Activated CD4-positive, alpha-beta memory T cell treated with anti-CD3 and anti-CD28 coated beads, Interleukin-2, amount 10 ng/mL, durations not matched to agents 7 days and 5 days (primary cell): ENCODE measurements at places on chromosomes 12 and 14.

DNA sequence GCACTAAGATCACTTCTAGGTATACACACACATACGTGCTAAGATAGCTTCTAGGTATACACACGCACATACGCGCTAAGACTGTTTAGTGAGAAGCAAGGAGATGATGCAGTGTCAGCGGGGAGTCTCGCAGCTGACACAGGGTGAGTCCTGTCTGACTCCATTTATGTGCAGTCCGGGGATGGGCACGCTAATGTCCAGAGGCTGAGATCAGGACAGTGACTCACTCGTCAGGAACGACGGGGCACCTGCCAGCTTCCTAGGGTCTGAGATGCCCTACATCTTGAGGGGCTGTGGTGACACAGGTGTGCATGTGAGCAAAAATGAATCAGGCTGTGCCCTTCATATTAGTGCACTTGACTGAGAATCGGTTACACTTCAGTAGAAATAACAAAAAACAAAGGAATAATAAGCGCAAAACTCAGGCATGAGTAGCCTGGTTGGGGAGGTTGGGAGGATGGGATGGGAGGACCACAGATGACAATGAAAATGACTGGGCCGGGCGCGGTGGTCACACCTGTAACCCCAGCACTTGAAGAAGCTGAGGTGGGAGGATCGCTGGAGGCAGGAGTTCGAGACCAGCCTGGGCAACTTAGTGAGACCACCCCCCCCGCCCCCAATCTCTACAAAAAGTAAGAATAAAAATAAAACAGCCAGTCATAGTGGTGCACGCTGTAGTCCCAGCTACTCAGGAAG is 29.1 kb upstream of the ULK1 start:
- DNase-seq, result no peak
- H3K36me3 ChIP-seq, result no peaks in the 10 kb centered on the region
- H3K27ac ChIP-seq, result no peak overlapping the region
- peaks cover 21% of the 10 kb centered on the region for H3K4me1 ChIP-seq
- no peak overlapping the region for H3K4me3 ChIP-seq

GRCh38 chr14:91235841-91236240 is 8.7 kb downstream of the GPR68 start:
- no peak overlapping the region for H3K4me3 ChIP-seq
- H3K36me3 ChIP-seq, result peaks cover 90% of the 10 kb centered on the region
- peak overlapping the region; percentile 41 for H3K27ac ChIP-seq
- no peak for DNase-seq
- H3K4me1 ChIP-seq, result peaks cover 79% of the 10 kb centered on the region

DNA sequence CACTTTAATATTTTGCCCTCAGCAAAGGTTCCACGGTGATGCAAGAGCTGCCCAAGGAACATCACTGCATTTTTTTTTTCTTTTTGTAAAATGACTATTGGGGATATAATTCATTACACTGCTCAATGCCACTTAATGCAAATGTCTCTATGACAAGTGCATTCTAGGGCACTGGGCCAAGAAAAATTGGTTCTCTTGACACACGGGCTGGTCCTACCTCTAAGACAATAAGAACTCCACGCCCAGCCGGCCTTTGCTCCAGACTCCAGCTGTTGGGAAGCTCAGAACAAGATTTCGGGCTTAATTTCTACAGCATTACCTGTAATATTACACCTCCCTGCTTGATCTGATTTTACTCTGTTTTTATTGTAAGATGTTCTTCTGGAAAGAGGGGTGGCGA is 48.8 kb upstream of the VRK1 start:
- no peaks in the 10 kb centered on the region for H3K4me1 ChIP-seq
- no peaks in the 10 kb centered on the region for H3K36me3 ChIP-seq
- no peak overlapping the region for H3K27ac ChIP-seq
- no peak for DNase-seq
- H3K27me3 ChIP-seq, result peaks cover 17% of the 10 kb centered on the region

DNA sequence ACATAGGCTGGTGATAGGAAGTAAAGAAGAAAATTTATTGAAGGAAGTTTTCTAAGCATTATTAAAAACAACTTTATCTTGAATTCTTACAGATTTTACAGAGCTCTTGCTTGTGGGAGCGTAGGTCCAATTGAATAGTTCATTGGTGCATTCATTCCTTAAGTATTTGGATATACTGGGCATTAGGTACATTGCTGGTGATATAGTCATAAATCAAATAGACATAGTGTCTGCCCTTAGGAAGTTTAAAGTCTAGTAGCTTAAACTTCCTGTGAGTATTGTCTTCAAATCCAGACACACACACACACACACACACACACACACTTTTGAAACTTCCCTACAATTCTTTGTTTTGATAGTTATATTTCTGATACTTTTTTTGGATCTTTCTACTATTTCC is 226.7 kb downstream of the FUT8 start:
- no peaks in the 10 kb centered on the region for H3K27me3 ChIP-seq
- peaks cover 46% of the 10 kb centered on the region for H3K36me3 ChIP-seq
- H3K4me1 ChIP-seq, result peaks cover 40% of the 10 kb centered on the region

DNA sequence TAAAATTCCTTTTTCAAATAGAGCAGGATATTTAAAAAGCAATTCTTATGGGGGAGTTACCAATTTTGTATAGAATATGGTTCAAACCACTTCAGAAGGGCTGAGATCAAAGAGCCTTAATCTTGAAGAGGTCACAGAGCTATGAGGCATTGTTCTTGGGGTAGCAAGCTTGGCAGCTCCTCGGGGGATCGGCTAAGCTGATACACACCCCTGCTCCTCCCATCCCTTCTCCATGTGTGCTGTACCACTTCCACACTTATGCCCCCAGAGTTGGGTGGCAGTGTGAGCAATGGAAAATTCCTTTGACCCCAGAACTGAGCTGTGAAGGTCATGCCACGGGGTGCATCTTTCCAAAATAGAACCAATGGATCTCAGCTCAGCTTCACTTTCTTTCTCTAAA is 15.0 kb upstream of the TMEM30B start:
- DNase-seq, result no peak
- H3K4me1 ChIP-seq, result peaks cover 29% of the 10 kb centered on the region
- no peak overlapping the region for H3K27ac ChIP-seq
- H3K27me3 ChIP-seq, result no peaks in the 10 kb centered on the region

- no peak overlapping the region for H3K27ac ChIP-seq
- no peaks in the 10 kb centered on the region for H3K4me1 ChIP-seq
- no peak for DNase-seq
Measured at GRCh38 chr12:60872219-60872618, 1276.4 kb downstream of the SLC16A7 start.

GRCh38 chr14:32991691-32992090 is 53.0 kb downstream of the NPAS3 start:
- H3K27ac ChIP-seq, result no peak overlapping the region
- no peak for DNase-seq
- no peaks in the 10 kb centered on the region for H3K4me1 ChIP-seq

- H3K36me3 ChIP-seq, result no peaks in the 10 kb centered on the region
- H3K4me3 ChIP-seq, result no peak overlapping the region
- H3K4me1 ChIP-seq, result no peaks in the 10 kb centered on the region
- no peak overlapping the region for H3K27ac ChIP-seq
- H3K27me3 ChIP-seq, result peaks cover 26% of the 10 kb centered on the region
Measured at GRCh38 chr12:69096669-69097335, 142.6 kb upstream of the CPSF6 start.

DNA sequence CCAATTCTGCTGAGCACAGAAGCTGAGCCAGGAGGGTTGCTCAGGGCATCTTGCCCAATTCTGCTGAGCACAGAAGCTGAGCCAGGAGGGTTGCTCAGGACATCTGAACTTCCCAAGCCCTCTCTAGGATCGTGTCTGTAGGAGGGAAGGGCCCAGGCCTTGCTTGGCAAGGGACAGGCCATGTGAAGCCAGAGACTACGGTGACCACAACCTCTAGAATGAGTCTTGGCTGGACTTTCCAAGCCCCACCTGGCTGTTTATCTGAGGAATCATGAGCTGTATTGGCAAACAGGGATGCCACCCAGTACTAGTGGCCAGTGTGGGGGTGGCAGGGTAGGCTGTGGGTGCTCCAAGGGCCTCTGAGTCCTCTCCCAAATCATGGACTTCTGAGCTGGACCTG is 7.7 kb upstream of the SERPINA6 start:
- no peak overlapping the region for H3K27ac ChIP-seq
- peaks cover 1% of the 10 kb centered on the region for H3K27me3 ChIP-seq
- DNase-seq, result no peak
- no peaks in the 10 kb centered on the region for H3K4me1 ChIP-seq
- no peak overlapping the region for H3K4me3 ChIP-seq
- no peaks in the 10 kb centered on the region for H3K36me3 ChIP-seq

GRCh38 chr12:102314821-102315220 is 117.2 kb upstream of the PMCH start:
- H3K36me3 ChIP-seq, result no peaks in the 10 kb centered on the region
- H3K27ac ChIP-seq, result no peak overlapping the region
- peaks cover 6% of the 10 kb centered on the region for H3K27me3 ChIP-seq
- H3K4me3 ChIP-seq, result no peak overlapping the region
- DNase-seq, result no peak
- peaks cover 5% of the 10 kb centered on the region for H3K4me1 ChIP-seq

DNA sequence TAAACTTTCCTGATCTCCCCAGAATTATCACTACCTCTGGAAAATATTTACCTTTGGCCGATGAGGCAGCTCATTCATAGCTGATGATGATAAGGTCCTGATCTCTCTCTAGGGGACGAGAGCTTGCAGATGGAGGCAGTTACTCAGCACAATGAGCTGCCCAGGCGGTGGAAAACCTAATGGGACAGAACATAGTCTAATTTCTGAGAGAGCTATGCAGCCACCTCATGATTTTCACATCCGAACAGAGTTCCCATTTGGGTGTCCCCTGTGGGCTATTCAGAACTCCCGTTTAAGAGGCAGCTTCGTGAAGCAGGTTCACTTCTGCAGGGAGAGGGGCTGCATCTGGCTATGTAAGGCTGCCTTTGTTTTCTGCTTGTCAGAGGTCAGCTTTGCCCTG is 724.6 kb upstream of the TMEM132C start:
- H3K36me3 ChIP-seq, result no peaks in the 10 kb centered on the region
- no peaks in the 10 kb centered on the region for H3K4me1 ChIP-seq
- H3K27me3 ChIP-seq, result no peaks in the 10 kb centered on the region
- DNase-seq, result no peak

GRCh38 chr12:69211160-69211559 is 28.2 kb upstream of the CPSF6 start:
- H3K4me3 ChIP-seq, result no peak overlapping the region
- no peaks in the 10 kb centered on the region for H3K36me3 ChIP-seq
- no peaks in the 10 kb centered on the region for H3K4me1 ChIP-seq
- H3K27me3 ChIP-seq, result no peaks in the 10 kb centered on the region
- no peak for DNase-seq

DNA sequence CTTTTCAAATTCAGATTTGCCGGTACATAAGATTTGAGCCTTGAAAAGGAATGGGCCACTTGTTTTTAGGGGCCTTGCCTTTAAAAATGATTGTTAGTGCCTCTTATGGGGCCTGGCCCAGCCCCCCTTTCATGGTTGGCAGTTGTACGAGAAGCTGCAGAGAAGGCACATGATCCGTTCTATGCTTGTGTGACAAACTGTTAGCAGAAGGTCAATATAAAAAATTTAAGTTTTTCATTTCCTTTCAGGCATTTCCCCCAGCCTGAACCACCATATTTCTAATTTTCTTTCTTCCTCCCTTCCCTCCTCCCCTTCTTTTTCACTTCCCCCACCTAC is 119.1 kb downstream of the PLXNC1 start:
- H3K27me3 ChIP-seq, result no peaks in the 10 kb centered on the region
- no peak for DNase-seq
- H3K4me1 ChIP-seq, result peaks cover 48% of the 10 kb centered on the region
- H3K36me3 ChIP-seq, result peaks cover 61% of the 10 kb centered on the region
- H3K27ac ChIP-seq, result no peak overlapping the region
- H3K4me3 ChIP-seq, result no peak overlapping the region

DNA sequence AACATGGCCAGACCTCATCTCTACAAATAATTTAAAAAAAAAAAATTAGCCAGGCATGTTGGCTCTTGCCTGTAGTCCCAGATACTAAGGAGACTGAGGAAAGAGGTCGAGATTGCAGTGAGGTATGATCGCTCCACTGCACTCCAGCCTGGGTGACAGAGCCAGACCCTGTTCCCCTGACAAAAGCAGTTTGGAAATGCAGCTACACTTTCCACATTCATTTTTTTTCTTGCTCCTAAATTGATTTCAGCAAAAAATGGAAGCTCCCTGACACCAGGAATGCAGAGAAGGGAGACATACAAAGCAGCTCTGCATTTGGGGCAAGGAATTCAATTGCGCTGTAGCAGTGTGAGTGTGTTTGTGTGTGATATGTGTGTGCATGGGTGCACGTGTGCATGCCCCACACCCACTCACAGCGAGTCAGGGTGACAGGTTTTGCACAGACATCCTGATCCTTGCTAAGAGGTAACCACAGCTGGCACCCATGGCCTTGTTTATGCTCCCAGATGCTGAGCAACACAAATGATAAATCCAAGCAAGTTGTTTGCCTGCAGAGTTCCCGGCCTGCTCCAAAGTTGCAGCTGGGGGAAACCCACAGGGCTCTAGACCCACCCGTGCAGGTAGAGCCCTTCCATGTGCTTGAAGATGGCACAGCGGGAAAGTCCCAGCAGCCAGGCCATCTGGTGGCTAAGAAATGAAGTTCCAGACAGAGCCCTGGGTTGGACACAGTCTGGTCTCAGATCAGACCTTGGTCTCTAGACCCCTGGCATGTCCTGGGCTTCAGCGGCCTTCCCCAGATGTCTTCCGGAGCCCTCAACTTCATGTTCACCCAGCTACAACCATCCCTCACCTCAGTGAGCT is 25.9 kb upstream of the BDKRB2 start:
- no peaks in the 10 kb centered on the region for H3K4me1 ChIP-seq
- no peak overlapping the region for H3K27ac ChIP-seq
- no peak for DNase-seq
- no peaks in the 10 kb centered on the region for H3K27me3 ChIP-seq

DNA sequence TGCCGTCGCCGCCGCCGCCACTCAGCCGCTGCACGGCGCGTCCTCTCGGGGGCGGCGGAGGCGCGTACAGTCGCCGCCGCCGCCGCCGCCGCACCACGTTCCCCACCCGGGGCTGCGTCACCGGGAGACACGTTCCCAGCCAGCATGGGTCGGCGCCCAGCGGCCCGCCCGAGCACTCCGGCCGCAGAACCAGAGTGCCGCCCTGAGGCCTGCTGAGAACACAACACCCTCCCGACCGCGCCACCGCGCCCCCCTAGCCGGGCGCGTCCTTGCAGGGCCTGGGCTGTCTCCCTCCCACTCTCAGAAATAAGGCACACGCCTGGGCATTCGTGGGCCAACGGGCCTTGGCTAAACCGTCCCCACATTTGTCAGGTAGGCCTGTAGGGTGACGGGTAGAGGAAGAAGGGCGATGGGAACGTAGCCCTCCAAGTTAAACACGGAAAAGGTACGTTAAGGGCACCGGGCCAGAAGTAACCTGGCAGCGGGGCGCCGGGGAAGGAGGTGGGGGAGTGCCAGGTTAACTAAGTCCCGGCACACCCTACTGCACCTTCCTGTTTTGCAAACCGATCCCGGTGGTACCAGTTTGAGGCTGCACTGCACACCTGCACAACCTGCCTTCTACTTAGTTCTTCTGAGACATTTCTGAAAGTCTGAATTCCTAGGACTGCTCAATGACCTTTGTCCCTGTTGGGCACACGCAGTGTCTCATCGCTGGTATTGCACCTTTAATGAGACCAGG is at the start of gene MAP4K5:
Gene MAP4K5 (minus strand): TSS at position 68 of the 739 bp plus-strand sequence. CDS start 520 bp downstream, outside the sequence.
- peak within 1 kb of the TSS; percentile 55 for H3K27ac ChIP-seq
- peak within 1 kb of the TSS; percentile 85 for H3K4me3 ChIP-seq
- H3K4me1 ChIP-seq, result peaks cover 37% of the 10 kb centered on the region
- H3K36me3 ChIP-seq, result peaks cover 7% of the 10 kb centered on the region
- peak; percentile 90 for DNase-seq
- H3K27me3 ChIP-seq, result peaks cover 11% of the 10 kb centered on the region

GRCh38 chr12:93245543-93245942 is 132.2 kb upstream of the NUDT4 start:
- H3K4me3 ChIP-seq, result no peak overlapping the region
- H3K27me3 ChIP-seq, result no peaks in the 10 kb centered on the region
- H3K27ac ChIP-seq, result no peak overlapping the region
- no peaks in the 10 kb centered on the region for H3K36me3 ChIP-seq
- DNase-seq, result no peak
